NCI-H187 treated with DMSO at 0.1 percent for 48 hours (cell line): ENCODE measurements at places on chromosomes 3 and 15.

DNA sequence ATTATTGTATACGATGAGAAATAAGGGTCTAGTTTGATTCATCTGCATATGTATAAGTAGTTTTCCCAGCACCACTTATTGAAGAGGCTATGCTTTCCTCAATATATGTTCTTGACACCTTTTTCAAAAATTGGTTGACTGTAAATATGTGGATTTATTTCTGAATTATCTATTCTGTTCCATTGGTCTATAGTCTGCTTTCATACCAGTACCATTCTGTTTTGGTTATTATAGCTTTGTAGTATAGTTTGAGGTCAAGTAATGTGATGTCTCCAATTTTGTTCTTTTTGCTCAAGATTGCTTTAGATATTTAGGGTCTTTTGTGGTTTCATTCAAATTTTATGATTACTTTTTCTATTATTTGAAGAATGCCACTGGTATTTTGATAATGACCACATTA is 103.8 kb upstream of the LIPC start:
- no peak for DNase-seq

DNA sequence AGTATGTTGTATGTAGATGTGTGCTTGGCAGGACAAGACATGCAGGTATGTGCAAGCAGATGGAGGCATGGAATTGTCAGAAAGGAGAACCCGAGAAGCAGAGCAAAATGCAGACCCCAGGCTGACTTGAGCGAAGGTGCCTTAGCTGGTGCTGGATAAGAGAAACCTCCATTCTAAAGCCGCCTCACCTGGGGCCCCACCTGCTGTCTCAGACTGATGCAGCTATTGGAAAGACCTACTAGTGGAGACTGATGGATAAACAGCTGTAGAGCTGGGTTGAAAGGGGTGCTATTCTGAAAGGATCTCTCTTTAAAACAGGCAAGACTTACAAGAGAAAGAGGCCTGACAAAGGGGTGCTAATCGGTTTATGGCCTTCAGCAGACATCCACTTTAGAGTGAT is 86.2 kb downstream of the EPHB1 start:
- DNase-seq: no peak

DNA sequence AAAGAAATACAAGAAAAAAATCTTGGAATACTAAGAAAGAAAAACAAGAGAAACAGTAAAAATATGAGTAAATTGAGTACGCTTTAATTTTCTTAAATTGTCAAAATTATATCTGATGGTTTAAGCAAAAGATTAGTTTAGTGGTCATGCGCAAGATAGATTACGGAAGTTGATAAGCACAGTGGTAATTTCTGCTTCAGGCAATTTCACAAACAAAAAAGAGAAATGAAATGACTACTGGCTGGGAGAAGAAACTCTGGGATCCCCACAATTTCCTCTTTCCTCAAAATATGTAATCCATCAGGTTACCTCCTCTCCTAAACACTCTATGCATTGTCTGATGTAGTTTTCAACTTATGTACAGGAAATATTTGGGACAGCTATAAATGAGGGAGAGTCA is 9.0 kb downstream of the MYD88 start:
- no peak for DNase-seq

DNA sequence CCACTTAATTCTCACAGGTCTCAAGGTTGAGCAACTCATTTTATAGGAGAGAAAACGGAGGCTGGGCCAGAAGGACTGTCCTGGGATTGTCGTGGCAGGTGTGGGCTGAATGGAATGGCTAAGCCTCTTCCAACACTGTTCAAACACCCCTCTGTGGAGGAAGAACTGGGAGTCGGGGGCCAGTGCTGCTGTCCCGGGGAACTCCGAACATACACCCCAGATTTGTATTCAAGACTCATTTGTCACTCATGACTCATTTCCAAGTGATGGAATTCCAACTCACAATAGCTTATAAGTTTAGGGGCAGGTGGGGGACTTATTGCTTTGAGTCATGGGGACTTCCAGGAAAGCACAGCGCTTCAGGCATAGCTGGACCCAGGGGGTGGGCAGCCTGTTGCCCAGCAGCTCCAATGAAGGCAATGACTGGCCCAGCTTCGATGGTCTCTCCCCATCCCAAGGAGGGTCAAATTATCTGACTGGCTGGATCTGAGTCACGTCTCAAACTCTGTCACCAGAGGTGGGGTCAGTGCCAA is 72.5 kb downstream of the TM2D3 start:
- DNase-seq: no peak

DNA sequence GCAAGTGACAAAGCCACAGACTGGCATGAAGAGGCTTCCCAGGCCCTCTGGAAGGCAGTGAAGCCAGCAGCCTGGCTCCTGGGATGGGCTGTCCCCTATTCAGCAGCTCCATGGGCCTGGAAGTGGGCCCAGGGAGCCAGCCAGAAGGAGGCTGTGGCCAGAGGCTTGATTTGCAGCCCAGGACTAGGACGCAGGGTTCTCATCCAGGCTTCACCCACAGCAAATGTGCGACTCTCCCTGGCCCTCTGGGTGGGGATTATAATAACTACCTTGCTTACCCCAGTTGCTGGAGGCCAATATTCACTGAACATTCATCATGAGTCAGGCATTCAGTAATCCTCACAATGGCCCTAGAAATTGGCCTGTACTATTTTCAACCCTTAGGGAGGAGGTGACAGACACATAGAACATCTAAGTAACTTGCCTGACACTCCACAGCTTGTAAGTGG is 24.6 kb upstream of the SRP14 start:
- DNase-seq: no peak

DNA sequence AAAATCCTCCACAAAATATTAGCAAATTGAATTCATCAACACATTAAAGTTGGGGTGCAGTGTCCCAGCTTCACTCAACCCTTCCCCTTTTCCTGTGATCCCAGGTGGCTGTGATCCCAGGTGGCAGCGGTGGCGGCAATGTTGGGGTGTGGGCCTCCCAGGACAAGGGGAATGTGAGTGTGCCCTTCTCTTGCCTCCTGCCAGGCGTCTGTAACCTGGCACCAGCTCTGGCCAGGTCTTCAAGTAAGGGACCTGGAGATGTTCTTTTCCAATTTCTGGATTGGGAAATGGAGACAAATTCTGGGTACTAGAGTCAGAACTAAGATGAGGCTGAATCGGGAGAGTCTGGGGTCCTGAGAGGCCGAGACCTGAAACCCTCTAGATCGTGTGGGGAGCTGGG is 20.1 kb downstream of the GOLGA6A start:
- DNase-seq: no peak

DNA sequence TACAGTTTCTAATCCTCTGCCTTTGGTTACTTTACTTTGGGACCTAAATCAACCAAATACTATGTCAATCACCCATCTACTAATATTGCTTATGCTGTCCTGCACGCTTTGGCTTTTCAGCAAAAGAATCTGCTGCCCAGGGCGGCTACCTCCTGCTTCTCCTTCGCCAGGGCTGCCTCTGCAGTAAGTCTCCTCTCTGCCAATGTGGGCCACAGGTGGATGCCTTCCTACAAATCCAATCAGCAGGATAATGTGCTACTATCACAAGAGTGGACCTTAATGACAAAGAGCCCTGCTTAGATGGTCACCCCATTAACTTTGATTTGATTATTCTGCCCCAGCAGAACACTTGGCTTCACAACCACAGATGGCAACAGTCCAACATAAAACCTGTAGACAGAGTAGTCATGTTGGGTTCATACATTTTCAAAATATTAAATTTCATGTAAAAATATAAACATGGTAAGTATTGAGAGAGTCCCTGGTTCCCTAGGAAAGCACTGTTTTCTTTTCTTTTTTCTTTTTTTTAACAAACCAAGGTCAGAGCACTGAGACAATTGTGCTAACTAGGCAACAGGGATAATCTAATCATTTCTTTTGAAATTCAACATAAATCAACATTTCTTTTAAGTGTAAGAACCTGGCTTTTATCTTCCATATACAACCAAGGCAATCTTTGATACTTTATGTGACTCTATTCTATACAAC is 298.3 kb downstream of the ZBTB20 start:
- DNase-seq: no peak

GRCh38 chr15:45751629-45752028 is 116.8 kb downstream of the SQOR start:
- DNase-seq: no peak

DNA sequence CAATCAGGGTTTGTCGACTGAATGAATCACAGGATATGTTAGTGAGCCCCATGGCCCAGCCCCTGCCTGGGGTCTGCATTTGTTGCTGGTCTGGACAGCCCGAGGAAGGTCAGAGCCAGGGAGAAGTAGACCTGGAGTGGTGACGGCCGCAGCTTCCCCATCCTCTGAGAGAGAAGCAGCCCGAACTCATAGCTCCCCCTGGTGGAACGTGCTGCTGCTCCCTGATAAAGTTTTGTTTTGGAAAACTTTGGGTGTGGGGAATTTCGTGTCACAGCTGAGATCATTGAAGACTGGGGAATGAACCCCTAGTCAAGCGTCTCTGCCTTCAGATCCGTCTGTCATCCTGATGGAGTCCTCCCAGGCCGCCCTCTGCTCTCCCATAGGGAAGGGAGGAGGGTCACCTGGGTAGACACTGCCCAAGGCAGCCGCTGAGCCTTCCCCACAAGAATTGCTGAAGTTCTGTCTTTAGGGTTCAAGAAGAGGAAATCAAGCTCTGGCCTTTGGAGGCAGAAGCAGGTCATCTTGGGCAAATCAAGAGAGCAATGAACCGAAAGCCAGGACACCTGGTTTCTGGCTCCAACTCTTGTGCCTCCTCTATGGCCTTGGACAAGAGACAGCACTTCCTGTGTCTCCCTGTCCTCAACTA is 60.5 kb downstream of the GLDN start:
- no peak for DNase-seq

DNA sequence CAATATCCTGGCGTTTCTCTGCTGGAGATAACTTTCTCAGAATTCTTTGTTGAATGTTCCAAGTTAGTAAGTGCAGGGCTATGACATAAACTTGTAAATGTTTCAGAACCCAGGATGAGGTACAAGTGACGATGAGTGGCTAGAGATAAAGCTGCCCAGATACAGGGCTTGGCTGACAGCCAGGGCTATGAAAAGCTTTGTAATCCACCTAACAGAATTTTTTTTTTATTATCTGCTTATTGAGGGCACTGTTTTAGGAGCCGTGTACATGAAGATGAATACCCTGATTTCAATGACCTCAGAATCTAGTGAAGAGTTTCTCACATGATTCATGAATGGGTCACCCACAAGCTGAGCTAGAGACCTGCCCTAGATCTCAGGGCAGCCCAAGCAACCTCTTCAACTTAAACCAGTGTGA is 431.4 kb downstream of the DIPK2A start:
- DNase-seq: no peak

- no peak for DNase-seq
These were observed 41.5 kb downstream of the ABHD2 start for GRCh38 chr15:89129816-89130134.

DNA sequence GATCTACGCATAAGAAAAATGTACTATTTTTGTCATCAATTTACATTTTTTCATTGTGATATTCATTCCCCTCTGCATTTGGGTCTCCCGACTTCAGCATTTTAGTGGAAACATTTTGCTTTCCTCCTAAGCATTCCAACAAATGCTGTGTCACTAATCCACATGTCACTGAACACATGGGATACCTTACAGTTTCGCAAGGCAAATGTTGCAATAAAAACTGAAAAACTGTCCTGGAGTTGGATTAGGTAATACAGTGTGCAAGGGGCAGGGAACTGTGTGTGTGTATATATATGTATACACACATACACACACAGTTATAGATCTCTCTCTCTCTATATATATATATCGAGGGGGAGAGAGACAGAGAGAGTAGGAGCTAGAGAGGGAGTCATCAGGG is 632.2 kb downstream of the MAGI1 start:
- DNase-seq: no peak

GRCh38 chr15:81323559-81323943 is 390 bp downstream of the STARD5 start:
- DNase-seq: no peak

GRCh38 chr3:19961960-19962359 is 15.1 kb downstream of the RAB5A start:
- no peak for DNase-seq

DNA sequence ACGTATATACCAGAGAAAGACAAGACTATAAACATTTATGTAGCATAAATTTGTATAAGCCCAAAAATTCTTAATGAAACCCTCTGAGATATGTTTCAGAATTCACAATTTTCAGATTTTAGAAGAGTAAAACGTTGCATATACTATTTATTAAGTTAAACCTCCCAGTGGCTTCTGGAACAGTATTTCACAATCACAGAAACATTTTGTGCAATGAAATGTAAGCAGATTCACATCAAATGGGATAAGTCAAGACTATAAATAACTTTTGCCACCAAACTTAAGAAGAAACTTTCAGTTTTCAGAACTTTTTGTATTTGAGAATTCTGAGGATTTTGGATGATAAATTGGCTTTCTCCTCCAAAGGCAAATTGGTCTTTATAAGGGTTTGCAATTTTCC is 9.2 kb downstream of the SLTM start:
- DNase-seq: no peak

DNA sequence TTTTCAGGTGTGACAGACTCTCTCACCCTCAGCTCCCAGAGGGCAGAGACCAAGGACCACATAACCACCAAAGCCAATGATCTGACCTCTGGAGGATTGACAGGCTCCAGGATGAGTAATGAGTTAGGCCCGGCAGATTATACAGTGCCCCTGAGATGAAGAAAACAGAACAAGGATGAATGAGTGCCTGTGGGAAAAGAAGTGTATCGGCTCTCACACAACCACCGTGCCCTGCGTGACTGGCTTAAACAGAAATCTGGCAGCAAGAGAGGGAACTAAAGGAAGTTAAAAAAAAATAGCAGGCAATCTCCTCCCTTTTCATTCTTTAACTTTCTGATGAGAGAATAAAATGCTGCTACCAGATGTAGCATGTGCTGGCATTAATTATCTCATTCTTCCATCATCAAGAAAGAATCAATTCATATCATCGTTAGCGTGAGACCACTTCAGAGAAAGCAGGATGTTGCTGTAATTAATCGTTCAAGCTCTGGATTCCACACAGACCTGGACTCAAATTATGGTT is 227.5 kb upstream of the COL8A1 start:
- no peak for DNase-seq

- DNase-seq: no peak
These were observed 325.4 kb upstream of the AGTR1 start for GRCh38 chr3:148372206-148372875.

DNA sequence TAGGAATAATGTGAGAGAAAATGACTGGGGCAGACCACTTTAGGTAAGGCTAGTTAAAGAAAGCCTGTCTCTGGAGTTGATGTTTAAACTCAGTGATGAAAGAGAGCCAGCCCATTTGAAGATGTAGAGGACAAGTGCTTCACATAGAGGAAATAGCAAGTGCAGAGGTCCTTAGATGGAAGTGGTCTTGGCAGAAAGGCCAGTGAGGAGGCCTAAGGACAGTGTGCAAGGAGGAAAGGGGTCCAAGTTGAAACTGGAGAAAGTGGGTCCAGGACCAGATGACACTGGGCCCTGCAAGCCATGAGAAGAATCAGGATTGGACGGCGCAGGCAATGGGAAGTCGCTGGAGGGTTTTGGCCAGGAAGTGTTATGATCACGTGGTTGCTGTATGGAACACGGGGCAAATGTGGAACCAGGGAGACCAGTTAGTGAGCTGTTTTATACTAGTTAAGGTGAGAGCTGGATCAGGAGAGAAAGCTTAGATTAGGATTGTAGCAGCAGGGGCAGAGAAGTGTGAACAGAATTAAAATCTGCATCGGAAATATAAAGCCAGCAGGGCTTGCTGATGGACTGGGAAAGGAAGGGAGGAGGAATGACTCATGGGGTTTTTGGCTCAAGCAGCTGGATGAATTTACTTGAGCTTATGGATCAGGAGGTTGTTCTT is 48.0 kb upstream of the SCAANT1 start:
- DNase-seq: no peak

GRCh38 chr3:104519068-104519467 is 847.6 kb upstream of the ALCAM start:
- no peak for DNase-seq

- no peak for DNase-seq
These were observed 40.6 kb upstream of the ADPGK start for GRCh38 chr15:72824112-72824511.
